ENCODE measurements at places on chromosomes 6 and 20.

- no peak for DNase-seq
Measured at GRCh38 chr6:168411130-168411529, 29.9 kb upstream of the SMOC2 start.

DNA sequence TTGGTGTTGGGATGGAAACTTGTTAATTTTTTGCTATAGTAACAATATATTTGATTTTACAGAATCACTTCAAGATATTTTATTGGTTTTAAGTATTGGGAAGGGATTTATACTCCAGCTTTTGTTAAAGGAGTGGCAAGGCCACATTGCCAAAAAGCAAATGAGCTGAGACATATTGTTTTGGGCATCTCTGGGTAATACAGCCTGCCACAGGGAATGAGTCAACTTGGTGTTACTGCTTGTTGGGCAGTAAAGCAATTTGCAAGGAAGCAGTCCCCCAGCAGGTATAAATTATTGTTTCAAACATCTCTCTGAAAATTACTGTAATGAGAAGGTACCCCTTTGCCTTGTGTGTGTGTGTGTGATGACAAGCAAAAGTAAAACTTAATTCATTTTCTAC, 868.3 kb upstream of the FLRT3 start:
- DNase-seq = no peak

GRCh38 chr6:4846387-4846786, 70.2 kb downstream of the CDYL start:
- DNase-seq = no peak

DNA sequence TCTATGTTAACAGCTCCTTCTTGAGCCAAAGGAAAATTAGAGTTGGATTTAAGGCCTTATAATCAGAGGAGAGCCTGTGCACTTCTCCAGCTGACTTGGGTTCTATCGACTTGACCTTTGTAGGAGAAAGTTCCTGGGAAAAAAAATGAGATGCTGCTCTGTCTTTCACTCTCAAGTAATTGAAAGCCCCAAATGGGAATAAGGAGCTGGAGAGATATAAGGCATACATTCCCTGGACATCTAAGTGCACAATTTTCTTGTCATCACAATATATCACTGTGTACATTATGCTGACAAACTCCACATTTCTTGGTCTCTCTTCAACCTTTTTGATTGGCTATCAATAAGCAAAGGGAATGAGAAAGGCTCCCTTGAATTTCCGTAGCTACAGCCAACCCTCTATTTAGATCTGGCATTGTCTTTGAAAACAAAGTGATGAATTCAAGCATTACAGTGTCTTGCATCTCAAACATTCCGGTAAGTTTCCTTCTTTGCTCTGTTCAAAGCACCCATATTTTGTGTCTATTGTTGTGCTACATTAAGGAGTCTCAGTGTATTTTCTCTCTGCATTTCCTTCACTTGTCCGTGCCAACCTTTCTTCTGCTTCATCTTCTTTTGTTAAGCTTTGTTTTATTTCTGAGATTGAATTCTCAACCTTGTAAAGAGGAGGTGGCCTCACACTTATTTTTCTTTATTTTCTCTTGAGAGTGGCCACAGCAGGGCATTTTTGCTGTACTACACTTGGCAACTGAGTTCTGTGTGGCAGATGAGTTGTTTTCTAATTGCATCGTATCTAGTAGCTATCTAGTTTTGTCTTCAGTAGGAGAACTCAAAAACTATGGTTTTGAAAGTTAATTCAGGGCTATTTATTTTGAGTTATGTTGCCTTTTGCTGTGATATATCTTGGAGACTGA, 450.3 kb upstream of the MAN1A1 start:
- no peak for DNase-seq

DNA sequence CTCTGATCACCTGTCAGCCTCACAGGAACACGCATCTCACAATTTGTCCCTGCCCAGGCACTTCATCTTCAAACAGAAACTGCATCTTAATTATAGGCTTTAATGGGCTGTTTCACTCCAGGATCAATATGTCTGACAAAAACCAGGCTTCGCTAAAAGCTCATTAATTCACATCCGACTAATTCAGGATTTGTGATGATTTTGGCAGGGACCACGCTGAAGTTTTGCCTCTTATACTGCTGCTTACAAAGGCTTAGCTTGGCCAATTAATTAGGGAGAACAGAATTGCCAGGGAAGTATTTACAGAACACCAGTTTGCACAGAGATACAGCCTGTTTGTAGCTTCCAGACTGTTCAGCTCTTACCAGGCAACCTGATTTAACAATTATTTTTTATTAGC, 541.0 kb upstream of the SPTLC3 start:
- no peak for DNase-seq

GRCh38 chr6:135182071-135183001, 1.2 kb downstream of the MYB start:
- DNase-seq = peak; percentile 42
